ENCODE measurements at places on chromosomes 11 and 22. TPM values are rescaled to one million over a fixed set of nuclear protein-coding genes. Genes with fewer than 3 reads are reported as not detected.

RBMXL2 gene
- total RNA-seq = not detected

GRIK4 gene
- total RNA-seq = not detected

CCDC73 gene
- total RNA-seq = not detected

OR4C13 gene
- total RNA-seq = not detected

IRAG1 gene
- total RNA-seq = 0.64 TPM

ARAP1 gene
- 60.6 TPM for total RNA-seq

OPCML gene
- not detected for total RNA-seq

LGR4 gene
- 8.6 TPM for total RNA-seq

GP1BB gene
- 7.1 TPM for total RNA-seq

MS4A1 gene
- total RNA-seq = not detected

OR52A1 gene
- total RNA-seq = not detected

SHISA8 gene
- not detected for total RNA-seq

PATE4 gene
- total RNA-seq = not detected

MMP27 gene
- not detected for total RNA-seq

VPREB1 gene
- not detected for total RNA-seq

CCS gene
- total RNA-seq = 26.6 TPM

CLMP gene
- 130 TPM for total RNA-seq

GAS2 gene
- total RNA-seq = 8.3 TPM

HTR3B gene
- total RNA-seq = not detected

ZNF214 gene
- total RNA-seq = 1.8 TPM

C11orf91 gene
- total RNA-seq = not detected

SAA4 gene
- not detected for total RNA-seq

SCN4B gene
- 0.56 TPM for total RNA-seq

DENND6B gene
- total RNA-seq = 2.2 TPM

CD3G gene
- total RNA-seq = not detected

MRPL11 gene
- total RNA-seq = 74.2 TPM
